ENCODE measurements at places on chromosomes 11 and 22. TPM values are rescaled to one million over a fixed set of nuclear protein-coding genes. Genes with fewer than 3 reads are reported as not detected.

DNA sequence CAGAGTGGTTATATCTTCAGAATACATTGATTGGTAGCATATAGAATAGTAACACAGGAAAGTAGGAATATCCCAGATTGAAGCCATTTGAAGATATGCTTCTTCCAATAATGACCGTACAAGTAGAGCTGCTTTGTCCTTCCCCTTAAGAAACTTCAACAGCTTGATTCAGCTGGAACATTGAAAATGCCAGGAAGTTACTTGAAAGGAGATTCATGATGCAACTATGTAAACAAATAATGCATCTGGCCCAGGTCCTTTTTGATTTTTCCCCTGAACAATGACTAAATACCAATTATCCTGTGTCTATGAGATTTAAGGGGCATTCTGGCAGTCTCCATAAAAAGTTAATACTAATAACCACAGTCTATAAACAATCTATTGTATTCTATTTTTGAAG lies 3.0 kb downstream of the DKK3 start:
- no peak for DNase-seq

- no peak for DNase-seq
These were observed 30.4 kb upstream of the RASL10A start for GRCh38 chr22:29345932-29346331.

DNA sequence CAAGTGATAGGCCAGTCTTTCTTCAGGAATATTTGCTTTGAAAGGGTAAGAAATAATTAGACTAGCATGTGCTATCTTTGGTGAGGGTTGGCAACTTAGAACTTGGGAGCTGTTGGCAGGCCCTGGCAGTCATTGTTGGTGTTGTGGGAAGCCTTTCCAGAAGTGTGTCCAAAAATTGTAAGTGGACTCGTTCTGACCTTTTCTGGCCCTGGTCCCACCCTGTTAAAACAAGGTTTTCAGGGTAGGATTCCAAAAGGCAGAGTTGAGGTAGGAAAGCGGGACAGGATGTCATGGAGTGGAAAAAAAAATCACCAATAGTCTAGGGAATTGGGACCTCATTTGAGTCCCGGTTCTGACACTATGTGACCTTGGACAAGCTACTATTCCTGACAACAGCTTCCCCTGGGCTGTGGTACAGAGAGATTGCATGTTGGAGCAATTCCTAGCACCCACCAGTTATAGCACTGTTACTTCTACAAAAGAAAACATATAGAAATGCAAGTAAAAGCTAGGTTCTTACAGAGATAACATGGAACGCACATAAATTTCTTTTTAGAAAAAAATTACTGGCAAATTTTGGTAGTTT lies 299.3 kb upstream of the DDI1 start:
- DNase-seq: no peak

DNA sequence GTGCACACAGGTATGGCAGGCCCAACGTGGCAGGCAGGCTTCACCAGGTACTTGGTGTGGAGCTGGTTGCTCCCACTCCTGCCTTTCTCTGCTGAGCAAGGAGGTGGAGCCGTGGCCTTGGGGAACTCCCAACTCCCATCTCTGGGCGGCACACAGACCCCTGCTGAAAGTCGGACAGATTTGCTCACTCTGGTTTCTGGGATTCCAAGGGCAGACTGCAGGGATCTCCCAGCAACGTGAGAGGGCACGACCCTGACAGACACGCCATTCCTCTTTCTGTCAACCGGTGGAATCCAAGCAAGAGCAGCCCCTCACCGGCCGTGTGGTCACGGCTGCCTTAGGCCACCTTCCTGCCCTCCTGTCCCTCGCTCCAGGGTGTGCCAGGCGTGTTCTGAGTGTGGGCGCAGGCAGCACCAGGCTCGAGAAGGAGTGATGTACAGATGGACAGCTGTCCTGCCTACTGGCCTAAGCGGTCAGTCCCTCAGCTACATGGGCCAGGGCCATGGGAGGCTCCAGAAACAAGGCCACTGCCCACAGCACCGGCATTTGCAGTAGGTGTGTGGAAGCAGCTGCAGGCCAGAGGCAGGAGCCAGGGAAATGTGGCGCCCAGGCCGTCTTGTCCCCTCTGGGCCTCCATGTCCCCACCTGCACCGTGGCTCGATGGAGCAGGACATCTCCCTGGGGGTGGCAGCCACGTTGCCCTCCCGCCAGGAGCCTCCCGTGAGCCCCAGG lies 13.7 kb upstream of the PPARA start:
- DNase-seq: no peak

GRCh38 chr11:108160970-108161566 lies 39.7 kb downstream of the ACAT1 start:
- no peak for DNase-seq

DNA sequence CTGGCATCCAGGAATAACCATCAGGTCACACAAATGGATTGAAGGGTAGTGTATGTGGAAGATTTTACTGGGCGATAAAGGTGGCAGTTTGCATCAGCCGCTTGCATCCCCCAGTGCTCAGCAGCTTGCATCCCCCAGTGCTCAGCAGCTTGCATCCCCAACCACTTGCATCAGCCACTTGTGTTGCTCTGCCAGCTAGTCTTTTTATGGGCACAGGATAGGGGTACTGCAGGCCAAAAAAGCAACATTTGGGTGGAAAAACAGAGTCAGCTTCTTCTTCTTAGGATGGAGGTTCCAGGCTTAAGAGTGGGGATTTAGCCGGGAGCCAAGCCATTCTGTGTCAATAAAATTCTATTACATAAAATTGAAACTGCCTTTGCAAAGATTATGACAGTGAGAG lies 23.2 kb upstream of the FEZ1 start:
- DNase-seq: no peak

The HTR3B gene
- not detected for polyA plus RNA-seq

The HSPB2 gene
- polyA plus RNA-seq: not detected

The FOLH1 gene
- polyA plus RNA-seq: not detected

The BTBD18 gene
- polyA plus RNA-seq: 0.25 TPM

The GSTT2B gene
- not detected for polyA plus RNA-seq

The BAIAP2L2 gene
- polyA plus RNA-seq: not detected

The ARFGAP3 gene
- 60.6 TPM for polyA plus RNA-seq

The OR56A1 gene
- not detected for polyA plus RNA-seq

The UPB1 gene
- polyA plus RNA-seq: not detected

The APOBEC3C gene
- polyA plus RNA-seq: 346 TPM

The ROBO3 gene
- 2.8 TPM for polyA plus RNA-seq
